Bronchial epithelial cell (primary cell): ENCODE measurements at places on chromosomes 2 and 18.

DNA sequence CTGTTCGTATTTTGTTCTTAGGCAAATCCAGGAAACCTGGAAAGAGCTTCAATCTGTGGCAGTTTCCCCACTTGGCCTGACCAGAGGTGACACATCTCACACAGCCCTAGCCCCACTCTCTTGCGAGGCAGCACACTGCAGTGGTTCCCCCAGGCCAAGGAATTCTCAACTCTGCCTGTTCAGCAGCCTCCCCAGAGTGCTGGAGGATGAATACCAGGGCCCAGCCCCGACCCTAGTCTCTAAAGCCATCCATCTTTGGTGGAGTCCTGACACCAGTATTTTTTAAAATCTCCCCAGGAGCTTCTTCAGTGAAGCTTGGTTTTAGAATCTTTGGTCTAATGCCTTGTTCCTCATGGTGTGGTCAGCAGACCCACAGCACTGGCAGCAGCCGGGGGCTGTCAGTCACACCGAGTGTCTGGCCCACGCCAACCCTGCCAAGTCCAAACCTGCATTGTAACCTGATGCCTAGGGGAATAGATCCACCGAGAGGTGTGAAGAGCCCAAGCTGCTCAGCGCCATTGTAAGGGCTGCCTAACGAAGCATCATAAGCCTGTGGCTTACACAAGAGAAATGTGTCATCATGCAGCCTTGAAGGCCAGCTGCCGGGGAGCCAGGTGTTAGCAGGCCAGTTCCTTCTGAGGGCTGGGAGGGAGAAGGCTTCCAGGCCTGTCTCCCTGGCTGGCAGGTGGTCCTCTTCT lies 428.7 kb upstream of the ID2 start:
- peak; percentile 41 for DNase-seq

GRCh38 chr2:144596073-144596871 lies 76.4 kb upstream of the ZEB2 start:
- DNase-seq: peak; percentile 76

GRCh38 chr2:79099140-79099686 lies 11.4 kb upstream of the REG1B start:
- DNase-seq: no peak

GRCh38 chr2:156532989-156533388 lies 96.8 kb downstream of the GPD2 start:
- DNase-seq: no peak

DNA sequence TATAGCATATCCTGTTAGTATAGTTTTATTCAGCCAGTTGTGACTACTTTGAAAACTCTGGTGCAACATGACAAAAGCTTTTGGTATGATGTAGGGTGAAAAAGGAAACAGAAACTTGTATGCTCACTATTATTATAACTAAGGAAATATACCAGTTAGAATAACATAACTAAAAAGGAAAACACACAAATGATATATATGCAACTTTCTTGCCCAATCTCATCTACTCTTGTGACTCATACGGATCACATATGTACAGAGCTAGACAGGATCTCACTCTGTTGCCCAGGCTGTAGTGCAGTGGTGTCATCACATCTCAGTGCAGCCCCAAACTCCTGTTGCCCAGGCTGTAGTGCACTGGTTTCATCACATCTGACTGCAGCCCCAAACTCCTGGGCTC lies 12.4 kb upstream of the TLK1 start:
- peak; percentile 59 for DNase-seq

GRCh38 chr2:175251425-175252041 lies 70.0 kb upstream of the ATP5MC3 start:
- DNase-seq: peak; percentile 48

GRCh38 chr18:62091487-62092120 lies 95.3 kb downstream of the PIGN start:
- no peak for DNase-seq

DNA sequence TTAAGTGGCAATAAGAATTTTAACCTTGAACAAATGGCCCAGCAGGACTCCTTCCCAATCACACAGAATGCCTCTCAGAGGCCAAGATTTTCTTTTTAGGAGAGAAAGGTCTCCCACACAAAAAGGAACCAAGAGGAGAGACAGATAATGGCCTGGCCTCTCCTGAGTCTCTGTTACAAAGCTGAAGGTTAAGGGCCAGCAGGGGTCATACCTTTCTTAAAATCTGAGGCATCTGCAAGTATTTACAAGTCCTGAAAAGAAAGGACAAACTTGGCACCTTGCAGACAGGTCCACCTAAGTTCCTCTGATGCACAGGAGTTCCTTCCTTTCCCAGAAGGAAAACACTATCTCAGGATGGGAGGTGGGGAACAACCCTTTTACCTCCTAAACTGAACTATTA lies 142.3 kb downstream of the TMEM163 start:
- DNase-seq: no peak

GRCh38 chr2:188664951-188665595 lies 309.1 kb upstream of the COL3A1 start:
- no peak for DNase-seq

GRCh38 chr2:100394111-100394641 lies 23.3 kb downstream of the CHST10 start:
- no peak for DNase-seq

- DNase-seq: no peak
Observed at GRCh38 chr2:158955842-158956365, 12.5 kb upstream of the TANC1 start.

- DNase-seq: no peak
Observed at GRCh38 chr2:178263159-178263860, 69.0 kb downstream of the OSBPL6 start.

- DNase-seq: no peak
Observed at GRCh38 chr2:199257261-199258224, 200.2 kb downstream of the SATB2 start.

GRCh38 chr2:159973325-159973724 lies 89.1 kb downstream of the PLA2R1 start:
- no peak for DNase-seq

- no peak for DNase-seq
Observed at GRCh38 chr2:28419003-28419402, 26.3 kb downstream of the FOSL2 start.

GRCh38 chr2:203533676-203534591 lies 1.2 kb downstream of the RAPH1 start:
- peak; percentile 66 for DNase-seq

DNA sequence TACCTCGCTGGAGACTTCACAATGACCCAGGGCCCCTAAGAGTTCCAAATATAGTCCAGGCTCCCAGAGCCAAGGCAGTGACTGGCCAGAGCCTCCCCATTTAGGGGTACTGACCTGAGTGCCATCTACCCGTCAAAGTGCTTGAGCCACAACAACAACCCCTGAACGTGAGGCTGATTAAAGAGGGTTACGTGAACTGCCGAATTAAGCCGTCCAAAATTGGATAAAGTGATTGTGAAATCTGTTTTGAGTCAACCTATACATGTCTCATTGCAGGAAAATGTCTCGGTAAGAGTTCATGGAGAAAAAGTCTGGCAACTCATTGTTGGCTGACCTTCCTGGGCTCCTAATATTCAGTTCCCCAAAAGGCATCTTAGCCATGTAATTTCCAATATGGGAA lies 116.3 kb downstream of the TTC32 start:
- peak; percentile 81 for DNase-seq

DNA sequence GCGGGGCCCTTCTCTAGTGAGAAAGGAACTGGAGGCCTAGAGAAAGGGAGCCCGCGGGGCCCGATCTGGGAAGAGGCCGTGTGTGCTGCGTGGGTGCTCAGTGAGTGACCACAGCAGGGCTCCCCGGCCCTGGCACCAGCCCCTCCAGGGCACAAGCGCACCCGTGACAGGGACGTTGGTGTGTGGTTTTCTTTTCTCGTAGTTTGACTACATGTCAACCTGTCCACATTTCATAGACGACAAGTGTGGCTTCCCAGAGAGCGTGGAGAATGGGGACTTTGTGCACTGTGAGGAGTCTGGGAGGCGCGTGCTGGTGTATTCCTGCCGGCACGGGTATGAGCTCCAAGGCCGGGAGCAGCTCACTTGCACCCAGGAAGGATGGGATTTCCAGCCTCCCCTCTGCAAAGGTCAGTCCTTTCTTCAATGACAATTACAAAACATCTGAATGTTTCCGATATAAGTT lies 83.1 kb downstream of the TPO start:
- DNase-seq: no peak

GRCh38 chr2:29187926-29188325 lies 72.7 kb downstream of the CLIP4 start:
- no peak for DNase-seq

DNA sequence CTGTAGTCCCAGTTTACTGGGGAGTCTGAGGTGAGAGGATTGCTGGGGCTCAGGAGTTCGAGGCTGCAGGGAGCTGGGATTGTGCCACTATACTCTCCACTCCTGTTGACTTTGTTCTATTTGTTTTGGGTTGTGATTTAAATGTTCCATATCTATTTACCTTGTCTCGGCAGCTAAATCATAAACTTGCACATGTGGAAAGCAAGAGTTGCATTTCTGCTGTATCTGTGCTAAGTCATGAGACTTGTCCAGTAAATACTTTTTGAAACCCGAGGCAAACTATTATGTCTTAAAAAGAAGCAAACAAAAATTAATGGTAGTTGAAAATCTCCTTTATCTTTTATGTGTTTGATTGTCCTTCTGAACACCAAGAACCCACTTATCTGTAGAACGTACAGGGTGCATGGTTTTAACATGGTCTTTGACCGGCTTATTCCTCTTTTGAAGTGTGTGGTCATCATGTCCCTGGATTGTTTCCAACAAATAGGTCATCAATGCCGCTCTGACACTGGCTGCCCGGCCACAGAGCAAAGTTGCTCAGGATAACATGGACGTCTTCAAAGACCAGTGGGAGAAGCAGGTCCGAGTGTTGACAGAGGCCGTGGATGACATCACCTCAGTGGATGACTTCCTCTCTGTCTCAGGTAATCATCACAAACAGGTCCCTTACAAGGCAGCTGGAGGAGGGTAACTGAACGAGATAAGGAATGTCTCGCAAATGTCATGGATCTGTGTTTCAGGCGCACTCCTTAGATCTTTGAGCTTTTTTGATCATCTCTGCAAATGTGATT lies 241.1 kb upstream of the LRRTM1 start:
- no peak for DNase-seq

DNA sequence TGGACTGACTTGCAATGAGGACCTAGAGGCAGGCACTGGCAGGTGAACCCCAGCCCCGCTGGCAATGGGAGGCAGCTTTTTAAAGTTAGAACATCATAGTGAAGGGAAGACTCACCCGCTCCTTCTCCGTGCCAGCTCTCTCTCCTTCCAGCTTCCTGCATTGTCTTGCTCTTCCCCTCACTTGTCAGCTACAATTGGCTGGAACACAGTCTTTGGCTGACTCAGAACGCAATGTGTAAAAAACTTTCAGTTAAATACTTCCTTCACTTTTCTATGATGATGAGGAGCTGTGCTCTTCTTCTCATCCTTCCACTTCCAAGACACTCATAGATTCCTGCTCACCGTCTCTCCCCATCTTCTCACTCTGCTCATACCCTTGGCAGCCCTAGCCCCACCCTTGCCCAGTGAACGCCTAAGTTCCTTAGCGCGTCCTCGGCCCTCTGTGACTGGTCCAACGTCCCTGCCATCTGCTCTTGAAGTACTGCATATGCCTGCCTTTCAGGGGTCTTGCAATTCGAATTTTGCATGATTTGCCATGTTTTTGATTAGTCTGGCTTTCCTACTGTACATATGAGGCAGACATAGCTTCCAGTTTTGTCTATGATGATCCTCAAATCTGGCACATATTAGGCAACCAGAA lies 118.0 kb upstream of the TMEM200C start:
- DNase-seq: no peak

DNA sequence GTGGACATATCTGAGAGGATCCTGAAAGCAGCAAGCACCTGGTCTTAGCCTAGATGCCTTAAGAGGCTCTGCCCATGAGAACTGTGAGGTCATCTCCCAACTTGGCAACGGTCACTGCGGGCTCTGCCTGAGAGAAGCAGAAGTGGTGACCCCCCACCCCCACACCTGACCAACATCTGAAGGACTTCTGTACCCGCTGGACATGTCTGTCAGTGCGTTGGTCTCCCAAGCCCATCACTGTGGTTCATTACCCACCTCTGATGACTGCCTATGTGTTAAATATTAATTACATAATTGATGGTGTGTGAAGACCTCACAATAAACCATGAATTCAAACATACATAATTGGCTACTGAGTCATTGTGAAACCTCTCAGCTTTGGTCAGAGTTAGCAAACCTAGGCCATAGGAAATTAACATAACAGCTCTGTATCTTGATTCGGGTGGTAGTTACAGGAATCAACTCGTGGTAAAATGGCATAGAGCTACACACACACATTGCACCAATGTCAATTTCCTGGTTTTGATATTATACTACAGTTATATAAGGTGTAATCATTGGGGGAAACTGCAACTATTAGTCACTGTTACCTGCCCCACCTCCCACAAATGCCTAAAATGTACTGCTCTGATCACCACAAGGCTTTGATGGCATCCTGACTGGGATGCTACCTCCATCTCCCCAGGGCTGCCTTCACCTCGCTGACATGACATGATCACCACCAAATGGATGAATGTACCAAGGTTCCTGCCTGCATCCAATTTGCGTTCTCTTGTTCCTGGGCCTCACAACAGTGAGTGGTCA lies 4.3 kb upstream of the GALNT1 start:
- DNase-seq: peak; percentile 33

- DNase-seq: no peak
Observed at GRCh38 chr2:237464757-237465391, 22.2 kb upstream of the MLPH start.

DNA sequence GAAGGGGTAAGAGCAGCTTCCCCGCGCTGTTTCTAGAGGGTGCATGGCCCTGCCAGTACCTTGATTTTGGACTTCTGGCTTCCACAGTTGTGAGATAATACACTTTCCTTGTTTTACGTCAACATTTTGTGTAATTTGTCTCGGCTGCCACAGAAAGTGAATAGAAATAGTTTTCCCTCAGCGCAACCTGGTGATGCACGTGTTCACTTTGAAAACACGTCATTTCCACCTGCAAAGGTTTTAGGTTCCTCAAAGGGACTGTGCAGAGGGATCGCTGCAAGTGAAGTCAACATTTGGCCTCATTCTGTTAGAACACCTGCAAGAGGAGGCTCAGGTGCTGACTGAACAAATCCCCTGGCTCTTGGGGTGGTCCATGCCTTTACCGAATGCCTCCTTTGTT lies 71.7 kb downstream of the LONRF2 start:
- DNase-seq: no peak

- DNase-seq: peak; percentile 18
Observed at GRCh38 chr2:214810671-214811070, 1.2 kb upstream of the BARD1 start.

GRCh38 chr2:227876300-227876801 lies 4.9 kb downstream of the DAW1 start:
- peak; percentile 39 for DNase-seq

DNA sequence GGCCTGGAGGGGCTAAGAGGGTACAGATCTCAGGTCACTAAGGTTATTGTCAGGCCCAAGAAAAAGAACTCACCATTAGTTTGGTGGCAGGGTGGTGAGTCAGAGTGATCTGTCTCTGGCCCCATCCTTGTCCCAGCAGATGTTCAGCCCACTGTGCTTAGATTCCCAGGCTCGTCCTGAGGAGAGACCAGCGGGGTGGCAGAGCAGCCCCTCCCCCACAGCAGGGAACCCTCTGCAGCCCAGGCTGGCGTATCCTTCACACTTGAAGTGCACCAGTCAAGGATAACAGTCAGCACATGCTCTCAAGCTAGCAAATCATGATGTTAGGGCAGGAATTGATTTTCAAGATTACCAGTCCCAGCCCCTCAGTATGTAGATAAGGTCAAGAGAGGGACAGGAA lies 43.1 kb downstream of the TMEM185B start:
- no peak for DNase-seq
